ENCODE measurements at places on chromosomes 13 and 19. TPM values are rescaled to one million over a fixed set of nuclear protein-coding genes. Genes with fewer than 3 reads are reported as not detected.

GRCh38 chr19:2252055-2252796 lies 3.1 kb downstream of the AMH start:
- DNase-seq: no peak

GRCh38 chr13:29422015-29422414 lies 173.5 kb downstream of the SLC7A1 start:
- DNase-seq: no peak

DNA sequence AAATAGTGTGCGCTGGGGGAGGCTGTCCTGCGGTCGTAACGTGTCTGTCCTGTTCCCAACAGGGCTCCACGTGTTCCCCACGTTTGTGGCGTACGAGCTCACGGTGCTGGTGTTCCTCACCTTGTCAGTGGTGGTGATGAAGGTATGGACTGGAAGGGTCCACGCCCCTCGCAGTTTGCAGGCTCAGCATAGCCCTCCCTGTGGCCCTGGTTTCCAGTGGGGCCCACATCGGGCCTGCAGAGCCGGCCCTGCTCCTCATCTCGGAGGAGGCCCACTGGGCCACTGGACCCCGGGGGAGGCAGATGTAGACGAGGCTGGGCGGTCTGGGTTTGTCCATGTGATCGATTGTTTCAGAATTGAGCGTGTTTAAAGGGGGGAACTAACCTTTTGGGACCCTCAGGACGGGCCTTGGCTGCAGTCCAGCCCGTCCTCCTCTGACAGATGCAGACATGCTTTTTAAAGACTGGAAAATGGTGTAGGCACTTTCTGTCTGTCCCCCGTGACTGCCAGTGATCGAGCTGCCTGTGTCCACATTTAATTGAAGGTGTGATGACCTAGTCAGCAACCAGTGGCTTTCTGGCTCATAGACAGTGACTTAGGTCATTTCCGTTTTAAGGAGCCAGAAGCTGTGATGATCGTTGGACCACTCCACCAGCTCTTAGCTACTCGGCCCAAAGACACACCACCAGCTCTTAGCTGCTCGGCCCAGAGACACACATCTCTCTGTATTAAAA lies 37.1 kb upstream of the TFDP1 start:
- peak; percentile 21 for DNase-seq

- no peak for DNase-seq
Observed at GRCh38 chr13:99813336-99814095, 158.1 kb downstream of the ZIC5 start.

- DNase-seq: peak; percentile 23
Observed at GRCh38 chr13:110380359-110381028, 73.4 kb downstream of the COL4A2 start.

The RETN gene
- not detected for total RNA-seq

The NKG7 gene
- total RNA-seq: not detected

The FLT3 gene
- total RNA-seq: not detected

The KCNN4 gene
- 0.35 TPM for total RNA-seq
